NCI-H2171 treated with DMSO at 0.1 percent for 48 hours (cell line): ENCODE measurements at places on chromosomes 6 and 20.

- no peak for DNase-seq
These were observed 38.2 kb downstream of the PTPN1 start for GRCh38 chr20:50548396-50548795.

- peak; percentile 46 for DNase-seq
These were observed 48.8 kb upstream of the EPB41L1 start for GRCh38 chr20:36105711-36106226.

DNA sequence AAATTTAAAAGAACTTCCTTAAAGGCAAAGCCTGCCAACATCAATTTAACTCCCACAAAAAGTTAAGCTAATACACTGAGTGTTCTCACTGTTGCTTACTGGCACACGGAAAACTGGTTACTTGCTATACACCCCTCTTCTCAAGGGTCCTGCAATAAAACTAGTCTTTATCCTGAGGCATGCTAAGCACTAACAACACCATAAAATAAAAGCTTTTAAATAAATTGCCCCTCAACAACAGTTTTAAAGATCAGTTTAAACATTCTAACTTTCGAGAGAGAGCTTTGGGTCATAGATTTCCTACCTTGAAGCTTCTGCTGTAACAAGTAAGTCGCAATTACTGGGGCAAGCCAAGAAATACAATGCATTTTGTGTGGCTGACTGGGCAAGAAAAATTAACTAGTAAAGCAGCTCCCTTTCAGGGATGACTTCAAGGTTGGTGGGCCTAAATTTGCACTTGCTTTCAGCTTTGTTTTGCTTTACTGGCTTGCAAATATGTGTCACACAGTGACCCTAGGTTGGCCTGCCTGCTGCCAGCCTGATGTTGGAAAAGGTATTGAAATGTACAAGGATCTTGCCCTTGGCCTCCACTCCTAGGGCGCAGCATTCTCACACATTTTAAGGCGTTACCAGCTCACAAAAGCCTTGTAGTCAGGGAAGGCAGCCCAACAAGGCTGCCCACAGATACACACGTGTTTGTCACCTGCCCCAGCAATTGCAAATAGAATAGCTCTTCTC lies 4.0 kb upstream of the HEY2 start:
- no peak for DNase-seq

- DNase-seq = no peak
These were observed 47.0 kb downstream of the ZDHHC14 start for GRCh38 chr6:157427969-157428368.

- DNase-seq = no peak
These were observed 20.0 kb upstream of the KCNK5 start for GRCh38 chr6:39249278-39249677.

GRCh38 chr6:43896329-43897255 lies 126.6 kb downstream of the VEGFA start:
- no peak for DNase-seq

GRCh38 chr6:45830441-45831139 lies 185.1 kb downstream of the CLIC5 start:
- DNase-seq = no peak

DNA sequence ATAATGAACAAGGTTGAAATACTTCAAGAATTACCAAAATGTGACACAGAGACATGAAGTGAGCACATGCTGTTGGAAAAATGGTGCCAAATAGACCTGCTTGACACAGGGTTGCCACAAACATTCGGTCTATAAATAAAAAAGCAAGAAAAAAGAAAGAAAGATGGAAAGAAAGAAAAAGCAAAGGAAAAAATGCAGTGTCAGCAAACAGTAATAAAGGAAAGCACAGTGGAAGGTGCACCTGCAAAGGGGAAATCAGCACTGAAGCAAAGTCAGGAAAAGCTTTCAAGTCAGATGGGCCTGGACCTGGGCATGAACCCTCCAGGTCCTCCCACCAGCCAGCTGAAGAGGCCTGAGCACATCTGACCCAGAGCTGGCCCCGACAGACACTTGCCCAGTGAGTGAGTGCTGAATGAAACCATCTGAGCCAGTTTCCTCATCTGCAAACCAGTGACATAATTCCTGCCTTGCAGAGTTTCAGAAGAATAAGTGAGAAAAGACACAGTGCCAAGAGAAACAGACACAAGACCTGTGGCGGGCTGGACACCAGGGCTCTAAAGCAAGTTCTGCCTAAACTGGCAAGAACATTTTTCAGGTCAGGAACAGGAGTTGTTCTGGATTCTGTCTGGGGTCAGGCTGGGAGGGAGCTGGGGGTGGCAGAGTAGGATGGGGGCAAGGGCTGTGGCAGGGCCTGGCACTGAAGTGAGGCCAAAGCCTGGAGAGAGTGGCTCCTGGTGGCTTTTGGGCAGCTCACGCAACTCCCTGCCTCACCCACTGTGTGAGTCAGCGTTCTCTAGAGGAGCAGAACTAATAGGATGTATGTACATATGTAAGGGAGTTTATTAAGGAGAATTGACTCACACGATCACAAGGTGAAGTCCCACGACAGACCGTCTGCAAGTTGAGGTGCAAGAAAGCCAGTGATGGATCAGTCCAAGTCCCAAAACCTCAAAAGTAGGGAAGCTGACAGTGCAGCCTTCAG lies 23.9 kb upstream of the MICB start:
- DNase-seq = no peak

- no peak for DNase-seq
These were observed 4.2 kb downstream of the RNASET2 start for GRCh38 chr6:166952121-166952520.

DNA sequence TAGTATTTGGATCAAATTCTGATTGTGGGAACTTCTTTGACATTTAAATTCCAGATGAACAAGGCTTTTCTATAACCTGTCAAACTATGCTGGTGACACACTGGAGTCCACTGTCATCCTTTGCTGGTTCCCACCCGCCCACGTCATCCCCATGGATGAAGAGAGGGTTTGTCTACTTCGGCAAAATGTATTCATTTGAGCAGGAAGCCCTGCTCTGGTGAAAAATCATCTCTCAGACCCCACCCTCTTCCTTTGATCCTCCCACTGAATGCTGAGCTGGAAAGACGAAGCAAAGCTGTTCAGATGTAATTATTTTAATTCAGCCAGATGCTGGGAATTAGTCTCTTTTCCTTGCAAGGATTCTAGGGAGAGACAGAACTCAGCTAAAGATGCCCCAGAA lies 50.5 kb downstream of the CPNE5 start:
- DNase-seq = no peak

DNA sequence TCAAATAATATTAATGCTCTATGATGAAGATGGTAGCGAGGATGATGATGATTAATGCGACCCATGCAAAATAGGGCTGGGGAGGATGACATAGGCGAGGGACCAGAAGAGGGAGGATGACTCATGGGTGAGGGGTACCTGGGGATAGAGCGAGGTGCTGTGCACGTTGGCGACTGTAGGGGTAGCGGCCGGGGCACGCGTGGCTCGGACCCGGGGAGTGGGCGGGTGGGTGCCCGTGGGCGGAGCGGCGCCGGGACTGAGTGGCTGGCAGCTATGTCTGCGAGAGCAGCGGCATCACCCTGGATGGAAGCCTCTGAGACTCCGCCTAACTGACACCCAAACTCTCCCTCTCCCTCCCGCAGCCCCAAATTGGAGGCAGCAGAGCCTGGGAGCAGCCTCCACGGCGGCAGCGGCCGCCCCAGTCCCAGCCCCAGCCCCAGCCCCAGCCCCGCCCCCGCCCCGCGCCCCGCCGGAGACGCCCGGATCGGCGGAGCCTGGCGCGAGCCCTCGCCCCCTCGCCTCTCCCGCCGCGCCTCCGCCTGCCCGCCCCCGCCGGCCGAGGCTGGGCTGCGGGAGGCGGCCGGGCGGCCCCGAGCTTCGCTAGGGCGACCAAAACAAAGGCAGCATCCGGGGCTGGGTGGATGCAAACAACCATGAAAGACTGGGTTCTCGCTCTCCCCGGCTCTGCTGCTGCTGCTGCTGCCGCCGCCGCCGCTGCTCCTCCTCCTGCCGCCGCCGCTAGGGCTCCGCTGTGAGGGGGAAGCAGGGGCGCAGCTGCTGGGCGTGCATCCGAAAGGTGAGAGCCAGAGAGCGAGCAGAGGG lies at the start of gene RIMS1:
Gene RIMS1 (plus strand): TSS at position 367 of the 822 bp plus-strand sequence. CDS start 474 bp downstream, outside the sequence.
- DNase-seq = peak; percentile 50

DNA sequence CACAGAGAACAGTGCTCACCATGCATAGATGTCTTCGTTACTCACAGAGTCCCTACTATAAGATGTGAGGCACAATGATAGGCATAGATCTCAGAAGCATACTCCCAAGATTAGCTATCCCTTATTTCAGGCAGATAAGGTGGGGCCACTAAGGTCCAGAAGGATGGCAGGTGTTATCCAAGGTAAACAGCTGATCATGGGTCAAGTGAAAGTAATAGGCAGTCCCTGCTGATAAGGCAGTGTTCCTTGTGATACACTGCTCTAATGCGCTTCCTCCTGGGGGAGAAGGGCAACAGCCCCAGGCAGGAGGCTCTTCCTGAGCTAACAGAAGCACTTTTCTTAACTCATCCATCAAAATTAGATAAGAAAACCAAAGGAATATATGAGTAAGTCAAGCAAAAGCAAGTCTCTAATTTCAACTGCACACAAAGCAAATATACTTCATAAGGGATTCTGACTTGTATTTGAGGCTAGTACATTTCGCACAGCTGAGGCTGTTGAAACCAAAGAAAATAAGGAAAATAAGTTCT lies 42.2 kb downstream of the METTL24 start:
- DNase-seq = no peak

DNA sequence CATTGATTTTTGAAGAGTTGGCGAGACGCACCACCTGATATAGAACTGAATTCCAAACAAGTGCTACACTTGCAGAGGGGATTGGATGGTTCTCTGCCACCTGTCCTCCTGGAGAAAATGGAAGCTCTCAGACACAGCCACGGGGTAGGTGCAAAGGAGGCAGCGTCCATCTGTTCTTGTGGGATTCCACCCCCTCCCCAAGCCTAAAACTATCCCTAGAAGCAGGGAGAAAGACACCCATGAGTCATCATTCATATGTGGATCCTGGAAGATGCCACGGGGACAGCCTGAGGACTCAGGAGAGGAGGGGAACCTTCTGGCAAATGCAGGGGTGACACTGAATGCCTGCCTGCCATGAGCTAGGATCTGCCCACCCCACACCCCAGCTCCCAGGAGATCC lies 171.3 kb upstream of the CST7 start:
- peak; percentile 73 for DNase-seq

GRCh38 chr20:50320901-50321796 lies 130.5 kb downstream of the CEBPB start:
- DNase-seq = no peak

GRCh38 chr20:8209061-8209460 lies 77.0 kb downstream of the PLCB1 start:
- no peak for DNase-seq

- DNase-seq = no peak
These were observed 8.5 kb downstream of the PYGB start for GRCh38 chr20:25256226-25256859.

GRCh38 chr20:57769756-57770155 lies 59.9 kb upstream of the PMEPA1 start:
- DNase-seq = no peak

GRCh38 chr6:148935705-148936435 lies 189.0 kb downstream of the UST start:
- DNase-seq = no peak

DNA sequence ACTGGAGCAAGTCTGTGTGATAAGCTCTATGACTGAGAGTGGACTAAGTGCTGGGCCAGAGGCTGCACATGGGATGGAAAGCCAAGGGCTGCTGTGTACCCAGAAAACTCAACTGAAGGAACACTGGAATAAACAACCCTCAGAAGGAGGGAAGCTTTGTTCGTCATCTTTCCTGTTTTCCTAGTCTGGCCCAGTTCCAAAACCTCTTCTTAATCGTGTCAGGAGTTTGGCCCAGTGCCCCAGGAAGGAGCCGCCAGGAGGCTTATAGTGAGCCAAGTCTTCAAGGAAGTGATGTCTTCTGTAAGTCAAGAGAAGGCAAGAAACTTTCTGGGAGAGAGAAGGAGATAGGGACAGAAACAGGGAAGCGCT lies 23.3 kb upstream of the TOP1 start:
- DNase-seq = peak; percentile 87

GRCh38 chr6:6866656-6867403 lies 240.9 kb upstream of the RREB1 start:
- DNase-seq = no peak

GRCh38 chr6:37259191-37259590 lies 1.2 kb upstream of the TMEM217 start:
- no peak for DNase-seq

GRCh38 chr6:32622545-32623401 lies 14.4 kb upstream of the HLA-DQA1 start:
- DNase-seq = peak; percentile 9

DNA sequence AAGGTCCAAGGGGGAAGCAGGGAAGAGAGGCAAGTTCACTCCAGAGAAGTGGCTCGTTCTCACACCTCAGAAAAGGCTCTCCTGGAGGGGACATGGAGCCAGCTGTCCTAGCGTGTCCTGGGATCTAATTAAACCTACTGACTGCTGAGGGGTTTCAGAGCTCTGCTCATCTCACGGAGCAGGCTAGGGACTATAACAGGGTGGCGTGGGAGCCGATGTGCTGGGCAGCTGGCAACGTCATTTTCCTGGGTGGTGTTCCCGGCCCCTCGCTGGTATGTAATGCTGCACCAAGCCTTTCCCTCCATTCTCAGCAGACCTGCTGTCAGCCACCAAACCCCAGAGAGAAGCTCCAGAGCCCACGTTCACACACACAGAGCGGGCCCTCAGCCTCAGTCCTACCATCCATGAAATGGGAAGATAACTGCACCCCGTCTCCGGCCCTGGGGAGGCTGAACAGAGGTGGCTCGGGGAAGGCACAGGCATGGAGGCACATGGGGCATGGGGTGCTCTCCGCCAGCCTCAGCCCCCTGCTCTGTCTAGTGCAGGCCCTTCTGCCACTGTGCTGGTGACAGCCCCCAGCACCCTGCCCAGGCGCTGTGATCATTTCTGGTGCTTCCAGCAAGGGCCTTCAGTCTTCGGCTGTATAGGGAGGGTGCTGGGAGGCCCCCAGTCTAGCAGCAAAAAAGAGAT lies 1.9 kb downstream of the CST7 start:
- peak; percentile 27 for DNase-seq

DNA sequence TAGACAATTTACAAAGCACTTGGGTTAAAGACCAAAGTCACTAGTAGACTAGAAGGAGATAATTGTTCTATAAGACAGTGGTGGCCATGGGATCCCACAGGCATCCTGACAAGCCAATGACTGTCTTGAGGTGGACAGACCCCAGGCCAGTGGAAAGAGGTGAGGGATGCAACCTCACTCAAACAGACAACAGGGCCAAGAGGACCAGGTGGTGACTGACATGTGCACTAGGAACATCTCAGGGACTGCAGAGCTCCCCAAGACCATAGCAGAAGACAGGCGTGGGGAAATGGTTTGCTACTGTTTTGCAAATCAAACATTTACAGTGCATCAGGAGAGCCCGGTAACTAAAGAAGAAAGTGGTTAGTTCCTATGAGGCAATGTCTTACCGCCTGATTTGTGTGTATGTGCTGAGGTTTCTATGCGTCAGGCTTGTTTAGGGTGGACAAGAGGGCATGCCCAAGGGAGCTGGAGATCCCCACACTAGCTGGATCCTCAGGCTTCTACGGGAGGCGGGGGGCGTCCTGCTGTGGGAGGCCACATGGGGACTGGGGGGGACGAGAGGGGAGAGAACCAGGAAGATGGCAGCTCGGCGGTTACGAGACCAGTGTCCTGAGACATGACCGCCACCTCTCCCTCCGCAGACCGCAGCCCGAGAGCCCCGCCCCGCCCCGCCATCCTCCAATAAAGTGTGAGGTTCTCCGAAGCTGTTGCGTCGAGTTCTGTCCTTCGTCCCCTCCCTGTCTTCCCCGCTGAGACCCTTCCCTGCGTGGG lies 623 bp upstream of the MRPS26 start:
- DNase-seq = peak; percentile 77
